Endothelial cell of umbilical vein (primary cell): ENCODE measurements at places on chromosomes 13 and 19. TPM values are rescaled to one million over a fixed set of nuclear protein-coding genes. Genes with fewer than 3 reads are reported as not detected.

The PDE4A gene
- polyA plus RNA-seq = 3.7 and 3.8 TPM in 2 replicates

GRCh38 chr13:39712626-39713025 lies 57.2 kb downstream of the COG6 start:
- DNase-seq = no peak

DNA sequence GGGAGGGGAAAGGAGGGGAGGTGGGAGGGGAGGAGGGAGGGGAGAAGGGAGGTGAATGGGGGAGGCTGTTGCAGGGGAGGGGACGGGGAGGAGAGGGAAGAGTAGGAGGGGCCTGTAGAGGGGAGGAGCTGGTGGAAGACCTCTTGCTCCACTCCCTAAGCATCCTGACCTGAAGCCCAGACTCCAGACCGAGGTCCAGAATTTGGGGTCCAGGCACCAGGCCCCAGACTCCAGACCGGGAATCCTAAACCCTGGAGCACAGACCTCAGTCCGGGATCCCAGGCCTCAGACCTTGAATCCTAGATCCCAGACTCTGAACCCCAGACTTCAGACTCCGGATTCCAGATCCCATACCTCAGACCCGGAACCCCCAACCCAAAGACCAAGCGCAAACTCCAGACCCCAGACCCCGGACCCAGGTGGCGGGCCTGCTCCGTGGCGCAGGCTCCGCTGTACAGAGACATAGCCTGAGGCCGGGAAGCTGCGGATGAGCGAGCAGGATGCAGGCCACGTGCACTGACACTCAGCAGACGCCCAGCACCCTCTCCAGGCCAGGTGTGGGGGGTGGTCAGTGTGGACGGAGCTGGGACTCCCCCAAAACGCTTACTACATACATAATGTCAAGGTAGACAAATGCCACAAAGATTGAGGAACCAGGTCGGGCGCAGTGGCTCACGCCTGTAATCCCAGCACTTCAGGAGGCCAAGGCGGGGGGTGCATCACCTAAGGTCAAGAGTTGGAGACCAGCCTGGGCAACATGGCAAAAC lies 710 bp upstream of the BTBD2 start:
- peak; percentile 42 for DNase-seq

The ZNF844 gene
- polyA plus RNA-seq = 0.88 and 0.90 TPM in 2 replicates

The PCSK4 gene
- polyA plus RNA-seq = 1.7 TPM in 2 replicates

- peak; percentile 18 for DNase-seq
These were observed 2.6 kb downstream of the VMAC start for GRCh38 chr19:5907241-5907640.

DNA sequence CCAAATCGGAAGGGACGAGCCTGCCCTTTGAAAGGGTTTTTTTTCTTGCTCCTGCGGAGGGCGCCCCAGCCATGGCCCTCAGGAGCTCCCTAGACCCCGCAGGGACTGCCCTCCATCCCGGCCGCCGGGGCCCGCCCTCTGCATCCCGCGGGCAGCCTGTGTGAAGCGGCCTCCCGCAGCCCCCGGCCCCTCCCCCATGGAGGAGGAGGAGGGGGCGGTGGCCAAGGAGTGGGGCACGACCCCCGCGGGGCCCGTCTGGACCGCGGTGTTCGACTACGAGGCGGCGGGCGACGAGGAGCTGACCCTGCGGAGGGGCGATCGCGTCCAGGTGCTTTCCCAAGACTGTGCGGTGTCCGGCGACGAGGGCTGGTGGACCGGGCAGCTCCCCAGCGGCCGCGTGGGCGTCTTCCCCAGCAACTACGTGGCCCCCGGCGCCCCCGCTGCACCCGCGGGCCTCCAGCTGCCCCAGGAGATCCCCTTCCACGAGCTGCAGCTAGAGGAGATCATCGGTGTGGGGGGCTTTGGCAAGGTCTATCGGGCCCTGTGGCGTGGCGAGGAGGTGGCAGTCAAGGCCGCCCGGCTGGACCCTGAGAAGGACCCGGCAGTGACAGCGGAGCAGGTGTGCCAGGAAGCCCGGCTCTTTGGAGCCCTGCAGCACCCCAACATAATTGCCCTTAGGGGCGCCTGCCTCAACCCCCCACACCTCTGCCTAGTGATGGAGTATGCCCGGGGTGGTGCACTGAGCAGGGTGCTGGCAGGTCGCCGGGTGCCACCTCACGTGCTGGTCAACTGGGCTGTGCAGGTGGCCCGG lies 815 bp downstream of the MAP3K10 start:
- DNase-seq = peak; percentile 23

The ZFP14 gene
- 0.33 and 0.59 TPM in 2 replicates for polyA plus RNA-seq

DNA sequence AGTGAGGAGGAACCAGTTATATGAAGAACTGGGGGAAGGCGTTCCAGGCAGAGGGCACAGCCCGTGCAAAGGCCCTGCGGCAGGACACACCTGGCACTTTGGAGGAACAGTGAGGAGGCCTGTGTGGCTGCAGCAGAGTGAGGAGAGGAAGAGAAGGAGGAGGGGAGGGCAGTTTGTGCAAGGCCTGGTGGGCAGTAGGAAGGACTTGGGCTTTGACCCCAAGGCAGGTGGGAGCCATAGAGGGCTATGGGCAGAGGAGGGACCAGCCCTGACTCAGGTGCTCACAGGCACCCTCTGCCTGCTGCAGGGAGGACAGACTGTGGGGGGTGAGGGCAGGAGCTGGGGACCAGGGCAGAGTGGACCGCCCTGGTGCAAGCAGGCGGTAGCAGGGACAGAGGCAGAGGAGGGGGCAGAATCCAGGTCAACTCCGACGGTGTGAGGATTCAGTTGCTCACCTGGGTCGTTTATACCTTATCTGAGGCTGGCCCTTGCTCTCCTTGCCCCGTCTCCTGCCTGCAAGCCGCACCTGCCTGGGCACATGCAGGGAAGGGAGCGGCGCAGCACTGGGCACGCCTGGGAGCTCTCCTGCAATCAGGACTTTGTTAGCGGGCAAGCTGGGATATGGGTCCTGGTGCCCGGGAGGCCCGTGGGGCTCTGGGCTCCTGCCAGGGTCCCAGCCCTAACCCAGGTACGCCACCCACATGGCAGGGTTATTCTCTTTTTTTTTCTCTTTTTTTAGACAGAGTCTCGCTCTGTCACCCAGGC lies 34.8 kb downstream of the NFIC start:
- DNase-seq = no peak

DNA sequence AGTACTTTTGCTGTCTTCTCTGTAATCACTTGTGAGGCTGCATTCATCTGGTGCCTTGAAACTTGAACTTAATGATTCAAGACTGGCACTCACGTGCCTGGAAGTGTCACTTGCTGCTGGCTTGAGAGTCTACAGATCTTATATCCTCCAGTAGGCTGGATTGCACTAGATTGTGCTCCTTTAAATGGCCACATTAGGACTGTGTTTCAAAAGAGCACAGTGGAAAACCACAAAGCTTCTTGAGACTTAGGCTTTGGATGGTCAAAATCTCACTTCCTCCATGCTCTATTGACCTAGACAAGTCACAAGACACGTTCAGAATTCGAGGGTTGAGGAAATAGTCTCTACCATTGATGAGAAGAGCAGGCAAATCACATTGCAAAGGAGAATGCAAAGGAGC lies 1278.8 kb upstream of the MIR17HG start:
- no peak for DNase-seq

GRCh38 chr13:22128441-22129408 lies 457.9 kb downstream of the FGF9 start:
- no peak for DNase-seq

DNA sequence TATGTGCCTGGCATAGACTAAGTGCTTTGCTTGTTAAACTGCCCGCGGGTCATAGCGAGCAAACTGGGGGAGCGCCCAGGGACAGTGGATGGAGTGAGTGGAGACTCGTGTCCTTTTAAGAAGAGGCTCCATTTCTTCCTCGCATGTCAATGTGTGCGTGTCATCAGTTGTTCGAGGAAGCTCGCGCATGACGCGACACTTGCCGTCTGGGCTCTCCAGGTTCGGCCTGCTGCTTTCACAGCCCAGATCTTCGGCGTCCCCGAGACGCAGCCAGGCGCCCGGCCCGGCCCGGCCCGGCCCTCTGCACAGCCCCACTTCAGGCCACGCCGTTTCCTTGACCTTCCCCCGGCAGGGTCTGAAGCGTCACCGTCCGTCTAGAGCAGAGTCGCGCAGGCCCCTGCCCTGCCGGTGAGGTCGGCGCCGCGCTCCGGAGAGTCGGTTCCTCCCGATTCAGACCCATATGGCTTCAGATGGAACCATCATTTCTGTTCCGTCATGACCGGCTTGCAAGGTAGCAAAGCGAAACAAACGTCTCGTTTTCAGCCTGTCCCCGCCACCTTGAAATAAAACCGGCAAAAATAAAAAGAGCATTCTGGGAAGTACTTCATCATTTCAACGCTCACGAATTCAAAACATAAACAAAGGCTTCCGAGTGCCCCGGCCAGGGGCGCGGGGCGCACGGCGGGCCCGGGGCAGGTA lies 599 bp upstream of the ARHGEF7 start:
- DNase-seq = peak; percentile 32

DNA sequence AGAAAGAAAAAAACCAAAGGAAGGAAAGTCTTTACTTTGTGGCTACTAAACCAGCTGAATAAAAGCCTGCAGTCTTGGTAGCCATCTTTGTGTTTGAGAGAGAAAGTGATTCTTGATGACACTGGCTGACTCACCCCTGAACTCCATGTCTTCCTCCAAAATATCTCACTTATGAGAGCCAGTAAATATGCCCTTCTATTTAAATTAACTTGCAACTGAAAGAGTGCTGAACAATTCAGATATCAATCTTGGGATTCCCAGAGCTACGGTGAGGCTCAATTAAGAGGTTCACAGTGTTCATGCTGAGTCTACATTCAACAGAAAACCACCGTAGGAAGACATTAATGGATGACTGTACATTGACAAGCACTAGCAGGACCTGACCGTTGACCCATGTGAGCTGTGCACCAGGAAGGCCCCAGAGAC lies 57.9 kb downstream of the KCTD12 start:
- no peak for DNase-seq

- no peak for DNase-seq
These were observed 46.2 kb downstream of the CACNA1A start for GRCh38 chr19:13460045-13460444.

DNA sequence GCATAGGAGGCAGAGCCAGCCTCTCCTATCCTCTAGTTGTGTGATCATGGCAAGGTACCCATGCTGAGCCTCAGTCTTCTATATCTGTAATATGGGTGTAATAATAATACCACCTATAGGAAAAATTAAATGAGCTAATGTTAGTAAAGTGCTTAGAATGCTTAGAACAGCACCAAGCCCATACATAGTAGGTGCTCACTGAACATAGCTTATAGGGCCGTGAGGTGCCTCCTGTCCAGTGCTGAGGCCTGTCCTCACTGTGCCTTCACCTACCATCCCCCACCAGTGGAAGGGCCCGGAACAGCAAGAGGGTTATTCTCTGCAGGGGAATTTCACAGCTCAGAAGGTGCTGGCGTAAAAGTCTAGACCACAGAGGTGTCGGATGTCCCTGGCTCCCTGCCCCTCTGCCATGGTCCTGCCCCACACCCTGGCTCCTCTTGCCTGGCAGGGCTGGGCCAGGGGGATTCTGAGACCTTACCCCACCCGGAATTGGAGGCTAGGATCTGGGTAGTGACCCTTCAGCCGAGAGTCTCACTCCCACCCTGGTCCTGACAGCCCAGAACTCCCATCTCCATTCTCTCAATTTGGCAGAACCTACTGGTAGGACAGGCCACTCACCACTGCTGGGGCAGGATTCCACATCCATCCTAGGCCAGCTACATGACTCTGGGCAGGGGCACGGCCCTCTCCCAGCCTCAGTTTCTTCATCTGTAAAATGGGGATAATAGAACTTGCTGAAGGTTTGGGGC lies 2.2 kb upstream of the SCN1B start:
- no peak for DNase-seq

DNA sequence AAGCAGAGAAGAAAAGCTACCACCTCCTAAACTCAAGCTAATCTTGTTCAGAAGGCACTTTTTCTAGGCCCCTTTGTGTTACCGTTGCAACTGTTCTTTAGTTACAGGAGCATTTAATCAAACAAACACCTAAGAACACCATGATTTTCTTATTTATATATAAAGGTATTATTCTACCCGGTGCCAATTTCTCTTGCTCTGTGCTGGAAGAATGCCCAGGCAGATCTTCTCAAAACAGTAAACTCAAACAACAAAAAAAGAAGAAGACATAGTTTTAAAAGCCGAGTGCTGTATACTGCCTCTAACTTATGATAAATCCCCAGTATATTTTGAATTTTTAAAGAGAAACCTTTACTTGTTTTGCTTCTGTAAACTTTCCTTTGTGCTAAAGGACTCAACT lies 20.4 kb downstream of the SLC7A1 start:
- no peak for DNase-seq

GRCh38 chr13:45232591-45232990 lies 31.7 kb upstream of the KCTD4 start:
- DNase-seq = no peak

GRCh38 chr13:91533354-91533753 lies 134.9 kb downstream of the GPC5 start:
- DNase-seq = no peak

DNA sequence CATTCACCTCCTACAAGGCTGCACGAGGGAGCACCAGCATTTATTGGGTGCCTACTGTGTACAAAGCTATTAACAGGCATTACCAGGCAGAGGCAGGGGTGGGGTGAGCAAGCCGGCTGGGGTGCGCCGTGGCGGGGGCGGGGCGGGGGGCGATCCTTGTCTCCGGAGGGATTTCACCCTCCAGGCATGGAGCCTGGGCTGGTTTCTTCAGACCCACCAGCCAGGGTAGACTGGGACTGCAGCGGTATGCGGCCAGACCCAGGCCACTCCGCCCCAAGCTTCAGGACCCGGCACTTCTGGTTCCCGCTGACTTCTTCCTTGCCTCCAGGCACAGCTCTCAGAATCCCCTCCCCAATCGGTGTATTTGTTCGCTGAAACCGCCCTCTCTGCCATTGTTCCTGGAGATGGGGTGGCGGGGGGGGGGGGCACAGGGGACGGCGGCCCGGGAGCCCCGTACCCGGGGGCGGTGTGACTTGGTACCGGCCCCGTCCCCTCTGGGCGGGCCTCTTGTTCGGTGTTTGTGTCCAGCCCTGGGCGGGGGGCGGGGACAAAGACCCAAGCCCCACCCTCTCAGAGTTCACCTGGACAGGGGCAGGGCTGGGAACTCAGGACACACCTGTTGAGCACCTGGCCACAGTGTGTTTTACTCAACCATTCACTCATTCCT lies 14.4 kb downstream of the TJP3 start:
- DNase-seq = no peak

DNA sequence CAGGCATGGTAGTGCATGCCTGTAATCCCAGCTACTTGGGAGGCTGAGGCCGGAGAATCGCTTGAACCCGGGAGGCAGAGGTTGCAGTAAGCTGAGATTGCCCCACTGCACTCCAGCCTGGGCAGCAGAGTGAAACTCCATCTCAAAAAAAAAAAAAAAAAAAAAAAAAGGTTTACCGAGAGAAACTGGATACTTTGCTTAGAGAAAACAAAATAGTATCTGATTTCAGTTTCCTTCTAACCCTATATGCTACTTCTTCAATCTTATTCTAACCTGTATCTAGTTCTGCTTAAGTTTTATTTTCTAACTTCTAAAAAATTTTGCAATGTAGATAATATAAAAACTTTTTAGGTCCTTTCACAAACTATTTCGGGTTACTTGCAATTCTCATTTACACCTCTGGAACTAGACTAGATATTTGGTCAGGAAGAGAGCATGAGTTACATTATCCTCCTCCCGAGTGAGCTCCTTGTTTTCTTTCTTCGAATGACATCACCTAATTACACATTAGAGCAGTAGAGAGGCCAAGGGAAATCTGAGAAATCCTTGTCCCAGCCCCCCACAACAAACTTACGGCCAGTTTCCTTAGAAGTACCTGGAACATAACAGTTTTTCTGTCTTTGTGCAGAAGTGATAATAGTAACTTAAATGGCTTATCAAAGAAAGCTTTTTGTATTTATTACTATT lies 128.9 kb downstream of the B3GLCT start:
- no peak for DNase-seq
